Activated naive CD8-positive, alpha-beta T cell treated with anti-CD3 and anti-CD28 coated beads, Interleukin-2, amount 10 ng/mL, durations not matched to agents 7 days and 5 days (primary cell): ENCODE measurements at places on chromosomes 4 and X. TPM values are rescaled to one million over a fixed set of nuclear protein-coding genes. Genes with fewer than 3 reads are reported as not detected.

The LRCH2 gene
- total RNA-seq = not detected

The RAB33A gene
- 30.7 TPM for total RNA-seq

The FANCB gene
- total RNA-seq = 9.9 TPM

The RASGEF1B gene
- total RNA-seq = 8.2 TPM

The NWD2 gene
- total RNA-seq = not detected

DNA sequence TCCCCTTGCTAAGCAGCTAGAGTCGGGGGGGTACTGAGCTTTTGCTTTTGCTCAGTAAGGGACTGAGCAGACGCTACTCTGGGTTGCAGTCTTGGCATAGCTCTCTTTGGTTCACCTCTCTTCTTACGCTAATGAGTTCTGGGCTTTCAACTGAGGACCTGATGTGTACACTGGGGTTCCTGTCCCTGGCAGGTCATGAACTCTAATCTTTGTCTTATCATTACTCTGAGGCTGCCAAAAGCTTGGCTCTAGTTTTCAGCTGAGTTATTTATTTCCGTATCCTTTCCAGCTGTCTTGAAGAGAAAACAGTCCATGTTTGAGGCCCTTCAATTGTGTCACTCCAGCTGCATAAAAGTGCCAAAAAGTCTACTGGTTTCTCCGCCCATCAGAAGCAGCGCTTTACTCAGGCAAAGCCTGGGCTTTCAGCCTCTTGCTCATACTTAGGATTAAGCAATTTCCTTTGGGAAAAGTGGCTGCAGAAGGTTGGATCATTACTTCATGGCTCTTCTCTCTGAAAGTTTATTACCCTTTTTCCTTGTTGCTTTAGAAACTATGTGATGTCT lies 121.0 kb upstream of the STOX2 start:
- H3K4me3 ChIP-seq = no peak overlapping the region
- DNase-seq = no peak
- no peaks in the 10 kb centered on the region for H3K4me1 ChIP-seq
- H3K27me3 ChIP-seq = peaks cover 28% of the 10 kb centered on the region
- H3K27ac ChIP-seq = no peak overlapping the region
- H3K36me3 ChIP-seq = no peaks in the 10 kb centered on the region

GRCh38 chr4:98778206-98778605 lies 119.8 kb upstream of the TSPAN5 start:
- DNase-seq = no peak
- no peak overlapping the region for H3K27ac ChIP-seq
- no peaks in the 10 kb centered on the region for H3K27me3 ChIP-seq
- no peaks in the 10 kb centered on the region for H3K36me3 ChIP-seq

DNA sequence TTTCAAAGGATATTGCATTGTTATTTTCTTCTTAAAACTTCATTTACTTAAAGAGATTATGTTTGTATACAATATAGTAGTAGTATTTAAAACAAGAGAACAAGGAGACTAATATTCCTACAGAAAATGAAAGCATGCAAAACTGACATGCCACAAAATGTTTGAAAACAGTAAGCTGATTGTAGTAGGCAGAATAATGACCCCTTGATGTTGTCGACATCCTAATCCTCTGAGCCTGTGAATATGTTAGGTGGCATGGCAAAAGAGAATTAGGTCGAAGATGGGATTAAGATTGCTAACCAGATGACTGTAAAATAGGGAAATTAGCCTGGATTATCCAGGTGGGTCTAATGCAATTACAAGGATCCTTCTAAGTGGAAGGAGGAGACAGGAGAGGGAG lies 522.2 kb upstream of the NR3C2 start:
- no peak overlapping the region for H3K4me3 ChIP-seq
- no peaks in the 10 kb centered on the region for H3K27me3 ChIP-seq
- no peaks in the 10 kb centered on the region for H3K4me1 ChIP-seq
- H3K27ac ChIP-seq = no peak overlapping the region
- DNase-seq = no peak

- no peak for DNase-seq
- H3K4me1 ChIP-seq = peaks cover 1% of the 10 kb centered on the region
- H3K27ac ChIP-seq = no peak overlapping the region
- no peaks in the 10 kb centered on the region for H3K27me3 ChIP-seq
- H3K4me3 ChIP-seq = no peak overlapping the region
- no peaks in the 10 kb centered on the region for H3K36me3 ChIP-seq
Measured at GRCh38 chr4:155510771-155511170, 134.0 kb upstream of the MAP9 start.

DNA sequence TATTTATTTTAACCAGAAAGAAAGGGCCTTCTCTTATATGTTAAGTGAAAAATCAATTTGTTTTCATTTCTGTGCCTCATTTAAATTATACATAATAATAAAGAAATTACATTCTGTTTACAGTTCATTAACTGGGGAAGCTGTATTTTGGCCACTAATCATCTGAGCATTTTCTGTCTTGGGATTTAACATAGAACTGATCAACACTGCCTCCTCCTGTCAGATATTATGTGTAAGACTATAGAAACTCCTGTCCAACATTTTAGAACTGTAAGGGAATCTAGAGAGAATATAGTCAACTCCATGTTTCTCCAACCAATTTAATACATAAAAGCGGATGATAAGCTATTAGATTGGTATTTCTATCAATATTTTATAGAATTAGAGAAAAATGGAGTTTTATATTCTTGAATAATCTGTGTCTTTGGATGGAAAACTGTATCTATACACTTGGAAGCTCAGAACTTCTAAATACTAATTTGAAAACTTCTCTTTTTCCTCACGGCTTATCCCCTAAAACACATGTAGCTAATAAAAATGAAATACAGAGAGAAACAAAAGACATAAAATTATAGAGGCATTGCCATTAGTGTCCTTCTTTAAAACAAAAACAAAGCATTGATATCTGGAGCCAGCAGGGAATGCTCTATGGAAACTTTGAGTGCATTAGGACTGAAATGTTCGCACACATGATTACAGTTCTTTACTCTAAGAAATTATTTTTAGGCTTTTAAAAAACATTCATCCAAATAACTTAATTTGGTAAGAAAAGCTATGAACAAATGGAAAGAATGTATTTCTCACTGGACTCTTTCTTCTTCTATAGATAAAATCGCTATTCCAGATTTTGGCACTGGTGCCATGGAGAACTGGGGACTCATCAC lies 33.1 kb downstream of the ENPEP start:
- DNase-seq = no peak
- H3K27ac ChIP-seq = no peak overlapping the region
- no peaks in the 10 kb centered on the region for H3K36me3 ChIP-seq
- H3K4me3 ChIP-seq = no peak overlapping the region
- peaks cover 2% of the 10 kb centered on the region for H3K27me3 ChIP-seq
- H3K4me1 ChIP-seq = no peaks in the 10 kb centered on the region

GRCh38 chr4:153345012-153345981 lies 809 bp downstream of the MND1 start:
- H3K36me3 ChIP-seq = peaks cover 15% of the 10 kb centered on the region
- DNase-seq = peak; percentile 30
- H3K27ac ChIP-seq = peak overlapping the region; percentile 93
- H3K4me1 ChIP-seq = peaks cover 36% of the 10 kb centered on the region
- peak overlapping the region; percentile 96 for H3K4me3 ChIP-seq
- H3K27me3 ChIP-seq = peaks cover 15% of the 10 kb centered on the region

DNA sequence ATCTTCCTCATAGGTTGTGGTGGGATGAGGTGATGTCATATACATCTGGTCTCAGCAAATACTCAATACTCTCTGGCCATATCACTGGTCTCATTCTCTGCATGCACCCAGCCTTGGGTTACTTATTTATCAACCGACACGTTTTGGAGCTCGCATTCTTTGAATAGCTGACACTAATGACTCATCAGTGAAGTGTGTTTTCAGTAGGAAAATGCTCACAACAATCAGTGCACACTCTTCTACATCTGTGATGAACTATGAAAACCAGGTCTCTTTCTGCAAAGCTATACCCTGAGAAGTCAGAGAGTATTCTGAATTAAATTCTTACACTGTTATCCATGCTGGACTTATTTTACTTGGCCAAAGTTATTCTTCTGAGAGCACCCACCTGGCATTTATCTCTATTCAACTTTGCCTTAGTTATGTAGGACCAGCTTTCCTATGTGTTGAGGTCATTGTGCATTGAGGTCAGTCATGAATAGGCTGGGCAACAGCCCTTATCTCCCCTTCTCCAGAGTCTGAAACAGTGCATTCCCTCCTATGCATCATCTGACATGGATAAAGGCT lies 58.7 kb upstream of the DHX15 start:
- peaks cover 9% of the 10 kb centered on the region for H3K27me3 ChIP-seq
- no peak overlapping the region for H3K4me3 ChIP-seq
- H3K27ac ChIP-seq = no peak overlapping the region
- DNase-seq = no peak
- no peaks in the 10 kb centered on the region for H3K4me1 ChIP-seq

DNA sequence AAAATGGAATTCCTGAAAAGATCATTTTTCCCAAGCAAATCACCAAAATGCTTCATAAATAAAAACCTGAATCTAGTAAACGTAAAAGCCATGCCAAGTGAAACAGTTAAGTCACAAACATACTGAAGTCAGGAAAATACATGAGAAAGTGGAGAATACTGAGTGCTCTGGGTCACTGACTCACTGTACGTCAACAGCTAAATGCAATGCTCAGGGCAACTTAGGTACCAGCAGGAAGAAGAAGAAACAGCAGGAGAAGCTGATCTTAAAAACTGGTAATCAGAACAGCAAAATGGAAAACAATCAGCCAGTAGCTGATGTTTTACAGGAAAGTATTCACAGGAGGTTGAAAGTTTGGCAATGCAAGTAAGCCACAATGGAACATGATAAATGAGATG lies 252.6 kb upstream of the ETNPPL start:
- H3K4me3 ChIP-seq = no peak overlapping the region
- no peaks in the 10 kb centered on the region for H3K27me3 ChIP-seq
- no peaks in the 10 kb centered on the region for H3K36me3 ChIP-seq
- H3K27ac ChIP-seq = no peak overlapping the region
- no peak for DNase-seq

GRCh38 chr4:59650861-59651260 lies 1549.3 kb upstream of the ADGRL3 start:
- no peaks in the 10 kb centered on the region for H3K4me1 ChIP-seq
- no peak for DNase-seq
- H3K4me3 ChIP-seq = no peak overlapping the region

DNA sequence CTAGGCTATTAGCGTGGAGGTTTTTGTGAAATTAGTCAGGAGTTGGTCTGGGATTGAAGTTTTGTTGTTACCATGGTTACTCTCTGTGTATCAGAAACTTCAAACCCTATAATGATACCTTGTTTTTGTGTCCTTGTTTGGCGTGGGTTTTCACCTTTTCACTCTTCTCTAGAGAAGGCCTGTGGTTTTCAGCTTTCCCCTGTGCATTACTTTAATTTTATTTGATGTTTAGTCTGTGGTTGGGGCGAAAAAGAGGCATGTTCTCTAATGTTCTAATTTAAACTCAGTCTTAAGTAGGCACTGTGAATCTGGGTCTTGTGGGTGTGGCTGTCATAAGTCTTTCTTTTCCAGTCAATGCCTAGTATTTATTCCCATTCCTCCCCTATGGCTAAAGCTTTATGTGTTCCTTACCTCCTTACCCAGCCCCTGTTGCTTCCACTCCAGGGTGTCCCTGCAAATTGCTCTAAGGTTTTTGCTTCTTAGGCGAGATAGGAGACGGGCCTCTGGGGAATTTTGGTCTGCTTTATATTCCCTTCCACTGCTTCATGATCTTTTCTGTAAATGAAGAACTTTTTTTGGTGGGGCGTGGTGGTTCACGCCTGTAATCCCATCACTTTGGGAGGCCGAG lies 326.3 kb upstream of the ZCCHC13 start:
- DNase-seq = no peak
- peaks cover 6% of the 10 kb centered on the region for H3K36me3 ChIP-seq
- peak overlapping the region; percentile 45 for H3K27ac ChIP-seq
- H3K4me1 ChIP-seq = peaks cover 15% of the 10 kb centered on the region

- no peak overlapping the region for H3K4me3 ChIP-seq
- H3K36me3 ChIP-seq = no peaks in the 10 kb centered on the region
- H3K27ac ChIP-seq = no peak overlapping the region
- no peak for DNase-seq
- peaks cover 6% of the 10 kb centered on the region for H3K4me1 ChIP-seq
Measured at GRCh38 chr4:163895378-163896005, 401.0 kb downstream of the TMA16 start.

- H3K36me3 ChIP-seq = no peaks in the 10 kb centered on the region
- peaks cover 2% of the 10 kb centered on the region for H3K4me1 ChIP-seq
- DNase-seq = no peak
Measured at GRCh38 chr4:35521682-35522081, 722.6 kb downstream of the ARAP2 start.
